Calu3 (cell line): ENCODE measurements at places on chromosomes 3 and 15. TPM values are rescaled to one million over a fixed set of nuclear protein-coding genes. Genes with fewer than 3 reads are reported as not detected.

ACAN gene
- not detected in 2 replicates for total RNA-seq

GP9 gene
- total RNA-seq: not detected in 2 replicates

THUMPD3 gene
- total RNA-seq: 43.6 and 57.7 TPM in 2 replicates

TMCO5A gene
- not detected in 2 replicates for total RNA-seq

A4GNT gene
- not detected in 2 replicates for total RNA-seq

ASB14 gene
- total RNA-seq: 0.12 and 0.40 TPM in 2 replicates

TIPARP gene
- 84.9 and 91.4 TPM in 2 replicates for total RNA-seq

PCSK6 gene
- total RNA-seq: 4.0 and 5.1 TPM in 2 replicates

CLDN16 gene
- total RNA-seq: 2.9 and 4.8 TPM in 2 replicates

LYZL4 gene
- total RNA-seq: not detected in 2 replicates

TRIM71 gene
- not detected in 2 replicates for total RNA-seq

WNT5A gene
- total RNA-seq: 0.14 and 0.69 TPM in 2 replicates

- DNase-seq: no peak
Observed at GRCh38 chr3:176919836-176920765, 277.2 kb downstream of the TBL1XR1 start.

GRCh38 chr3:194206320-194206719, 70.4 kb downstream of the HES1 start:
- DNase-seq: no peak

GRCh38 chr3:100438623-100438974, 37.3 kb downstream of the LNP1 start:
- no peak for DNase-seq

DNA sequence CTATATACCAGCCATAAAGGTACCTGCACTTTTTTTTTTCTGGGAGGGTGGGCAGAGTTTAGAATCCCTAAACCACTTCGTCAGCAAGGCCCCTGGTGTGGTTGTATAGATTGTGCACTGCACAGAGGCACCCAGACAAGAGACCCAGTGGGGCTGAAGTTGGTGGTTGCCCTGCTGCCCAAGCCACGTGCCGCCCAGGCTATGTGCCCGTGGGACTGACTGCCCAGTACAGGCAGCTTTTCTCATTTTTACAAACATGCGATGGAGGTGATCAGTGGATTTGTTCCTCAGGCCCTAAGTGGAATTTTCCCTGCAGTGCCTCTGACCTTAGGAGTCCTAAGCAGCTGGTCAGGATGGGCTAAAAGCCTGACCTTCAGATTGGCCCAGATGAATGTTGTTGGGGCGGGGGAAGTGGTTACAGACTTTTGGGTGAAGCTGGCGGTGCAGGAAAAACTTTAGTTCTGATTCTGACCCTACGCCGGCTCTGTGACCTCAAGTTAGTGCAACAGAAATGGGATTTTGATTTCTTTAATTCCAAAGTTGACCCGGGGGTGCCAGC, 34.9 kb upstream of the LIMD1 start:
- DNase-seq: no peak

DNA sequence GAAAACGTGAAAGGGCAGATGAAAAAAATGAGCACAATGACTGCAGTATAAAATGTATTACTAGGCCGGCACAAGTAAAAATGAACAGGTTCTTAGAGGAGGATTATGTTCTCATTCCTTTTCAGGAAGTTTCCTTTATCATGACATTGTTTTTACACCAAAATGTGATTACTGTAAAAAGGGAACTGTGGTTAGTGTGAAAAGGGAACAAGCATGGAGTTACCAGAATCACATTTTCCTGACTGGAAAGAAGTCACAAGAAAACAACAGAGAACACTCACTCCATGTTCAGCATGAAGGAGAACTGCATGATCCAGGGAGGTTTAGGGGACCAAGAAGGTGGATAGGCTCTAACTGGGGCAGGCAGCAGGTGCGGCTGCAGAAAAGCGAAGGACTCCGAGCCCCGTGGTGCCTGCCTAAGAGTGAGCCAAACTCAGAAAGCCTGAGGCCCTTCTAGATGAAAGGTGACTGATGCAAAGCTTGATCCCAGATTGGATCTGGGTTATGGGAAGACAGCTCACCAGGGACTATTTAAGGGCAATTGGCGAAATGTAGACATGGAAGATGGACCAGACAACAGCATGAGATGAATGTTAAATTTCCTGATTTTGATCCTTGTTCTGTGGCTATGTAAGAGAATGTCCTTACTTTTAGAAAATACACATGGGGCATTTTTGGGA, 77.3 kb downstream of the CCR1 start:
- no peak for DNase-seq

GRCh38 chr3:135964160-135964955, 1.2 kb upstream of the PPP2R3A start:
- DNase-seq: no peak

GRCh38 chr3:105518203-105518602, 151.5 kb downstream of the ALCAM start:
- no peak for DNase-seq

DNA sequence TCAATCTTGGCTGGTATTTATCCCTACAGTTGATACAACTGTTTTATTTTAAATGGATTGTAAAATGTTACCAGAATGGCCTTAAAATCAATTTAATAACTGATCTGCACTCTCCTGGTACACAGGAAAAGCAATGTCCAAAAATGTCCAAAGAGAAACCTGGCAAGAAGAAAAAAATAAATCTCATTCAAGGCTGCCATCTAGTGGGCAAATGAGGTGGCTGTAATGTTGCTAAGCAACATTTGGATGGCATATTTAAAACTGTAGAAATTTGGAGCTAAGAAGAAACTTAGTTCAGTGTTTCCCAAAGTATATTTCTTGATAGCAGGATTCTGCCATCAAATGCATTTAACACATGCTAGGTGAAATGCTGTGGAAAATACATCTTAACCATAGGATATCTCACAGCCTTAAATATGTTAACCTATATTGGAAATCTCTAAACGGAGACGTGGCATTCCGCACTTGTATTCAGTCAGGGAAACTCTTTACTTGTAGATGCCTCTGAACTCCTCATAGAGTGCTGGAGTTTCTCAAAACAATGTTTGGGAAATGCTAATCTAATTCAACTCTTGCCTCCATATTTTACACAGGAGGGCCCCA, 216.8 kb downstream of the ERC2 start:
- DNase-seq: peak; percentile 50

GRCh38 chr3:98628317-98628716, 34.9 kb upstream of the CPOX start:
- DNase-seq: no peak

- DNase-seq: no peak
Observed at GRCh38 chr3:183350164-183350563, 78.3 kb downstream of the MCF2L2 start.

- DNase-seq: no peak
Observed at GRCh38 chr15:59166166-59166565, 40.5 kb upstream of the LDHAL6B start.

- no peak for DNase-seq
Observed at GRCh38 chr15:47577461-47577860, 139.8 kb upstream of the SEMA6D start.

- DNase-seq: no peak
Observed at GRCh38 chr3:136898954-136899353, 36.9 kb downstream of the NCK1 start.

- no peak for DNase-seq
Observed at GRCh38 chr3:30764891-30765290, 129.6 kb downstream of the GADL1 start.

- no peak for DNase-seq
Observed at GRCh38 chr15:42731461-42731860, 5.5 kb downstream of the CDAN1 start.

DNA sequence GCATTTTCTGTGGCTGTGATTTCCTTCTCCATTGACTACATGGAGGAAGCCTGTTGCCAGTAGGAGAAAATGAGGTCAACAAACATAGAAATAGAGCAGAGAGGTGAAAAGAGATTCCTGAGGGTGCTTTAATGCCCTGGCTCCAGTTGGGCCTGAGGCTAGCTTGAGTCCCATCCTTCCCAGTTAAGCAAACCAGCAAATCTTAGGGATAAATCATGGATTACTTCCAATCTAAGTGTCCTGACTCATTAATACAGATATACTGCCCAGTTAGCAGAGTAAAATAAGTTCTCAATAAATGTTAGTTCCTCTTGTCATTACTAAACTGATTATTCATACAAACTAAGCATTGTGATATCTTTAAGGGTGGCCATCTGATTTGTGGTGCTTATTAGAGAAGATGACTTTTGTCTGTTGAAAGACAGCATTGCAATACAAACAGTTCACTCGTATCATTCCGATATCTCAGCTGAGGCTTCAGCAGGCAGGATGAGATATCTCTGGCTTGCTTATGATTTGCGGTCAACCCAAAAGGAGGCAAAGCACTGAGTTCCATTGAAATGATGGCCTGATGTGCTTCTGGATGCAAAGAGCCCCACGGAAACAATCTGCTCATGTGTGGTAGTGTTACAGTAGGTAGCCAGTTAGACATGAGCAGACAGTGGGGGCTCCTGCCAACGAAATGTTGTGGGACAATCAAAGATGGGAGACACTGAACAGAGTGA, 6.6 kb upstream of the STARD5 start:
- no peak for DNase-seq

DNA sequence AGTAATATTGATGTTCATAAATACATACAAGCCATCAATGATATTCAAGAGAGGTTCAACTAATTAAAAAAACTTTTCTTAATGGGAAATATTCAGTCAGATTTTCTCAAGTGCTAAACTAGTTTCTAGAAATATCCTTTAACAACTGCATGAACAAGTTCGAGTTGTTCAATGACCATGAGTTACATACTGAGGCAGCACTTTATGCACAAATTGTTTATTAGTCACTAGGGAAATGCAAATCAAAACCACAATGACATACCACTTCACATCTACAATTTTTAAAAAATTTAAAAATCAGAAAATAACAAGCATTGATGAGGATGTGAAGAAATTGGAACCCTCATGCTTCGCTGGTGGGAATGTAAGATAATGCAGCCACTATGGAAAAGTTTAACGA, 62.4 kb downstream of the RAD18 start:
- no peak for DNase-seq

GRCh38 chr3:159189994-159190669, 388.3 kb downstream of the MFSD1 start:
- DNase-seq: no peak
